Fibroblast of gingiva (primary cell): ENCODE measurements at places on chromosomes 12 and 14.
A peak's percentile ranks its signal among the peaks of the same experiment; 100 is the strongest.

DNA sequence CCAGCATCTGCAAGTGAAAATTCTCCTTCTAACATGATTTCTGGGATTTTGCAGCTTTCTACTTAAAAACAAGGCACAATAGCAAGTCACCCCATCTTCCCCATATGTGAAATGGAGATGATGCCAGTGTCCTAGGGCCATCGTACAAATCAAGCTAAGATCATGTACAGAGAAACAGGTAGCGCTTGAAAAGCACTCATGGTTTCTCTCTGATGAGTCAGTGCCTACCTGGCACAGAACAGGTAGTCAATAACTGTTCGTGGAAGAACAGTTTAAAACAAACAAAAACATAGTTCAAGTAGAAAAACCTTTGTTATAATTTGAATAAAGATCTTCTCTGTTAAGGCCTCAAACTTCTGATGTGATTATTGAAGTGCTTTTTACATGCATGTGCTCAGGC, 46.9 kb downstream of the RAD52 start:
- DNase-seq, result no peak

GRCh38 chr14:76720382-76720813, 40.9 kb upstream of the VASH1 start:
- no peak for DNase-seq

GRCh38 chr12:132761032-132761920, at the start of gene ANKLE2:
ANKLE2 (minus strand) TSS chr12:132761832; CDS start chr12:132761798, 34 bp downstream.
- DNase-seq, result peak; percentile 71

DNA sequence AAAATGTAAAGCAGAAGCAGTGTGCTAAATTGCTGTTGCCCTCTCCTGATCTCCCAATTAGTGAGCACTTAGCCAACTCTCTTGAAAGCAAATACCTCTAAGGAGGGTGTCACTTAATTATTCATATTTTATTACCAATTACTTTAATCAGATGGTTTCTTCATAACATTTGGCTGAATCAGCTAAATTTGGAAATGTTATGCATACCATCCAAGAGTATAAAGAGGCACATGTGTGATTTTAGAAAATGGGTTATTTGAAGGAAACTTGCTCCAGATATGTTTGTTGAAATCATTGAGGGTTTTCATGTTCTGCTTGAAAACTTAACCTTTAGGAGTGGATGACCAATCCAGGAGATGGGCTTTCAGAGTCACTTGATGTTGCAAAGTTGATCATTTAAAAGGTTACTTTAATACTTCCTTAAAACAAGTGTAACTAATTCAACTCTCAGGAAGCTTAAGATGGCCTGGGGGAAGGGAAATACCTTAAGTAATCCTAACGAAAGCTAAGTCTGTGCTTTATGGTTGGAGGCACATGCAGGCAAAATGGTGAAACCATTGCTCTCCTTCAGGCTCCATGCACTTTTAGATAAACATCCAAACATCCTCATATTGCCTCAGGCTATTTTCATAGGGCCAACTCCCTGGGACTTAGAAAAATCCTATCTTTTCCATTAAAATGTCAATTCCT, 434.5 kb downstream of the MDGA2 start:
- DNase-seq, result no peak

DNA sequence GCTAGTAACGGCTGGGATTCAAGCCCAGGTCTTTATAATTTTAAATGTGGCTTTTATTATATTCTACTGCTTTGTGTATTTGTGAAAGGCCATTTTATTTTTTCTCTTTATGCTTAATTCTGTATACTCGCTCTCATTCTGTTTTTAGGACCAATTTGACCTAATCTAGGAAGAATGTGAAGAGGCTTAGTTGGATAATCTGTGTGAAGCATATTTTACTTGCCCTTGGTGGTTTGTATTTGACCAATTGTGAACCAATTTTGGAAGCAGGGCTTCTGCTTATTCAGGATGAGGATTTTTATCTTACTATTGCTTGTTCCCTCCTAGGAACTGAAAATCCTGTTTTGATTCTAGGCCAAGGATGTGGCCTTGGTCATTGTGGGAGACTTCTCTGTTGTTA, 113.1 kb downstream of the TTC6 start:
- DNase-seq, result no peak
